ENCODE measurements at places on chromosomes 4 and X.

GRCh38 chrX:38271154-38271716 is 50.6 kb upstream of the SRPX start:
- DNase-seq: no peak

GRCh38 chr4:91826186-91826585 is 477.6 kb upstream of the GRID2 start:
- no peak for DNase-seq

GRCh38 chr4:13766761-13767540 is 139.4 kb upstream of the BOD1L1 start:
- DNase-seq: no peak

DNA sequence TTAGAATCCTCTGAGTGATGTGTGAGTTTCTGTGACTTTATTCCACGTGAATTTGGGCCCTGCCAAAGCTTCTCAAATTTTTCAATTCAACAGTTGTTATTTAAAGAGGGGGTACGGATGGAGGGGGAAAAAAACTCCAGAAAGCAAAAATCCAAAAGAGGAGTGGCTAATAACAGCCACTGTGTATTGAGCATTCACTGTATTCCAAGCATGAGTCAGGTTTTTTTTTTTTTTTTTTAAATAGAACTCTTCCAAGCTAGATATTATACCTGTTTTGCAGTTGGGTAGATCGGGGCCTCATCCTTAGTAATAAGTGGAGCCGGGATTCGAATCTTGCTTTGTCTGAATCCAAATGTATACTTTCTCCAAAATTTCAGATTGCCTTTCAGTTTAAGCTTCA is 6.4 kb upstream of the RHOH start:
- no peak for DNase-seq

DNA sequence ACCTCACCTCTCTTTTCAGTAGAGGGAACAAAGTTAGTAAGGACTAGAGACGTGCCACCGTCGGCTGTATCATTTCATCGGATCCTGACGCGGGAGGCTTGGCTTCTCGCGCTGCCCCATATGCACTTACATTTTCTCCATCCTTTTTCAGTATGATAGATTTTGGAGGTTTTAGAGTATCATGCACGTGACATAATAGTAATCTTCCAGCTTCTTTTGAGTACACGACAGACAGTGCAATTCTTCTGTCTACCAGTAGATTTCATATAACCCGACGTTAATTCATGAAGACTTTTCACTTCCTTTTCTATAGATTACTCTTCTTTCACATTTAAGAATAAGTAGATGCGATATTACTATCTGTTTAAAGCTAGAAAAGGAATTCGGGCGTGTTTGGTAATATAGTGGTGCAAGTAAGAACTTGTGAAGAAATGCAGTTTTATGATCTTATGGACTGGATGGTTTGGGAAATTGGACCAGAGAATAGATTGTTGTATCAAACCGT is 1.0 kb downstream of the CDS1 start:
- no peak for DNase-seq

- DNase-seq: no peak
Observed at GRCh38 chrX:134683351-134684005, 25.2 kb upstream of the PLAC1 start.

DNA sequence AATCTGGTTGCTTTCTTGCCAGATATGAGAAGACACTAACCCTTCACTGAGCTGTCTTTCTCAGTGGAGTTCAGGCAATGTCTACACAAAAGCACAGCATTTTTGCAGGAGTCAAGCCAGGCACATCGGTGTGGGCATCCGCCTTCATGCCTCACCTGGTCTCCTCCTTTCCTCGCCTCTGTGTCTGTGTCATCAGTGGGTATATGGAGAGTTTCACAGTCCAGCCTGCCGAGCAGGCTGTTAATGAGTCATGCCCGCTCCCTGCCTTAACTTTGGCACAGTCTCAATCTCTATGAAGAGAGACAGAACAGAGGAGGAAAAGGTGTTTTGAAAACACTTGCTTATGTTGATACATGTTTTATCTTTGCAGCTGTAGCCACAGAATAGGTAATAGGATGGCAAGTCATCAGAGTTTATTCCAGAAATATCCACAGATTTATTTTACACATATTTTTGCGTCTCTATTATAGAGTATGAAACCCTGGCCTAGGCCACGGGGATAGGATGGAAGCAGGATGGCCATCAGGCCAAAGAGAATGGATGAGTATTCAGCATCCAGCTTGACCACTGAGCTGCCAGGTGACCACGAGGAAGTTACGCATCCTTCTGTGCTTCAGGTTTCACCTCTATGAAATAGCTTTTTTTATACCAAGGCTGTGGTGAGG is 32.8 kb upstream of the MAML3 start:
- DNase-seq: no peak

- no peak for DNase-seq
Observed at GRCh38 chr4:16083241-16084191, at the start of gene PROM1. Gene PROM1 (minus strand): TSS chr4:16084023. CDS start chr4:16075906, 8,117 bp downstream.

- DNase-seq: no peak
Observed at GRCh38 chr4:155072417-155072816, 136.0 kb upstream of the NPY2R start.

GRCh38 chrX:22730542-22730941 is 269.2 kb upstream of the DDX53 start:
- DNase-seq: no peak

DNA sequence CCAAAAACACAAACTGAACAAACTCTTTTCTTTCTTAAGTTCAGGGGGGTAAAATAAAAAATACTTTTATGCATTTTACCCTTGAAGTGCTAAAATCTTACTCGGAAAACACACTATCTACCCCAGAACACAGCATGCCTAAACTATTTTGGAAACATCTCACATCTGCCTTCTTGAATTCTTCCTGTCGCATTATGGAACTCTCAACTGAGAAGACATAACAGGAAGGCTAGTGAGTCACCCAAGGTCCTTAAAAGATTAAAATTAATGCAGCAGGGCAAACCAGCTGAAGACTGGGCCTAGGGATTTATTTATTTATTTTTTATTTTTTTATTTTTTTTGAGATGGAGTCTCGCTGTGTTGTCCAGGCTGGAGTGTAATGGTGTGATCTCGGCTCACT is 208.2 kb downstream of the APBB2 start:
- DNase-seq: no peak

DNA sequence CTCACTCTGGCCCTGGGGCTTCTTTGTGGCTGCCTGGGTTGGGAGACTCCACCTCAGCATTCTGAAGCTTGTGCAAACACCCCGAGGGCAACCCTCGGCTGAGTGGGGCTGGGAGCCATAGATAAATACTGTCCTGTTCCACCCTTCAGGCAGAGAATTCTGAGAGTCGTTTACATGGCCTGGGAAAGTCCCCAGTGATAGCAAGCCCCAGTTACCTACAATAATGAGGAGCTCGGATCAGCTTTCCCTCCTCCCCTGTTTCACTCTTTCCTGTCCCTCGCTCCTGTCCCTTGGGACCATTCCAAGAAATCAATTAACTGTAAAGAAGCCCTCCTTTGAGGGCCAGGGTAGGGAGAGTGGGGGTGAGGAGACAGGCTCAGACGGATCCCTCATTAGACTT is 31.6 kb upstream of the DDX3X start:
- DNase-seq: no peak

- no peak for DNase-seq
Observed at GRCh38 chr4:161457906-161458305, 705.9 kb downstream of the FSTL5 start.

DNA sequence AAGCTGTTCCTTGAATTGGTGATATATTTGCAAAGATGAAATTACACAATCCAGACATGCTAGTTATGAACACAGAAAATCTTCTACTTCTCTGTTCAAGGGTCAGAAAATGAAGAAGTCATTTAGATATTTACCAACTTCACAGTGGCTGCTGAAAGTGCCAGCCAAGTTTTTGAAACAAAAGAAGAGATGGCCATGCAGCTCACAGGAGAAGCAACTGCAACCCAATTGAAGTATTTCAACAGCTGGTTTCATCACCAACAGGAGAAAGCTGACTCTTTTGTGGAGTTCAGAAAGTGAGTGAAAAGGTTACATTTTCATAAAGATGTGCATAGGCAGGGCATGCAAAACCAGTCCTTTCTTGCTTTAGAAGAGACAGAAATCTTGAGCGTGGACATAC is 70.1 kb upstream of the LSM6 start:
- no peak for DNase-seq

- DNase-seq: no peak
Observed at GRCh38 chrX:132848296-132848970, 110.0 kb downstream of the HS6ST2 start.

DNA sequence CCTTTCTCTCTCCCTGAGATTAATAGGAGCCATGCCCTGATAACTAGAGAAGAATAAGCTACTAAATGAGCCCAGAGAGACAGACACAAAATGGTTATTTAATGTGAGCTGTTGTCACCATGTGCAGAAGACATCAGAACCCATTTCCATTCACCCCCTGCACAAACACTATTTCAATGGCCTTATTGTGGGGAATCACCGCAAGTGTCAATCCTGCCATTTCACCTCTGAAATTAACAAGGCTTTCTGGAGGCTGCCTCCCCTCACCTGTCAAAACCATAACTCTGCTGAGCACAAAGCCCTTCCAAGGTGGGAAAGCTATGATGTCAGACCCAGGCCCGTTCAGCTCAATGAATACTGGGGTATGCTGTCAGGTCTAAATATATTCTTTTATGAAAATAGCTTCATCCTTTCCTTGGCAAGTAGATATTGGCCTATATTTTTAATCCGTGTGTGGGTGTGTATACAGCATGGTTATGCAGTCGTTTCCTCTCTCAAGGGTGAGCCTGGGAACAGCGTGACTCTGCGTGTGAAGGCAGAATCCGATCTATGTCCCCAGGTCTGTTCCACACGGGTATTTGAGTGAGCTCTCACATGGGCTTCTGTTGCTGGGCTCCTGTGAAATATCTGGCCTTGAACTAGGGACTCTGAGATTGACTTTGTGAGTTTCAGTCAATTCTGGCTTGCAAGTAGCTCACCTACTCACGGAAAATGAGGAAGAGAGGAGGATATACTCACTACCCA is 266.3 kb downstream of the FBXW7 start:
- no peak for DNase-seq

DNA sequence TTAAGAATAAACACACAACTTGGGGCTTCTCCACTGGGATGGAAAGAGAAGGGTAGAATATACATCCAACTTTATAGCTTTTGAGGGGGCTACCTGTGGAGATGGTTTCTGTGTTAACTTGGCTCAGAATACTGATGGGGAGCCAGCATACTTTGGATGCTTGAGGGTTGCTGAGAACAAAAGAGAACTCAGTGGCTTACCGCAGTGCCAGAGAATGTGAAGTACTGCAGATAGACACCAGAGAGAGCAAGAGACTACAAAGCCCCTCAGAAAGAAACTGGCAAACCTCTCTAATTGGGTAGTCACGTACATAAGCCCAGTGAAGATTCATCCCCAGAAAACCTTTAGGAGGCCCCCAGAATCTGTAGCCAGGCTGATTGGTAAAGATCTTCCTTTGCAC is 214.4 kb downstream of the DCHS2 start:
- no peak for DNase-seq

GRCh38 chrX:102515975-102516941 is at the start of gene TMSB15A:
Gene TMSB15A (minus strand): TSS chrX:102516739.
- peak; percentile 19 for DNase-seq

- DNase-seq: no peak
Observed at GRCh38 chr4:4329496-4329895, 39.4 kb downstream of the ZBTB49 start.

GRCh38 chr4:152949930-152950329 is 13.8 kb downstream of the FHDC1 start:
- DNase-seq: no peak

DNA sequence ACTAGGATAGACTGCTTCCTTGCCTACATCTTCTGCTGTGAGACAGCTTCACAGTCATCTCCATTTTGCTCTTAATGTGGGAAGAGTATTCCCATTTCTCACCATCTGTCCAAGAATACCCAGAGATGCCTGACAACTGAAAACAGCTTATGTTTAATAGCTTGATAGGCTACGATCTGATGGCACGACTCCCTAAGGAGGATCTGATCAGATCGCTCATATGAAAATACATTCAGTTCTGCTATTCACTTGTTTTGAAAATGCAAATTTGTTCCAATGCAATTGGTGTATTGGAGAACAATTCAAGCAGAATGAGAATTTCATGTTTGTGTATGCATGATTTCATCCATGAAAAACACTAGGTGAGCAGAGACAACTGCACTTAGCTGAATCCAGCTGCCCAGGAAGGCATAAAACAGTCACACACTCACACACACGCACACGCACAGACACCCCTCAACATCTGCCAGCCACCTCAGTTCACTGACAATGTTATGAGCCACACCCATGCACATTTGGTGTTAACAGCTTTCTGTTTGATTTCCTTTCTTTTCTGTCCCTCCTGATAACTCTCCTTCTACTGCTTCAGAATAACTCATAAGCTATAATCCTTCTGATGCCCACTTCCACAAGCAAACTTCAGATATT is 29.6 kb downstream of the TRIML1 start:
- DNase-seq: no peak

DNA sequence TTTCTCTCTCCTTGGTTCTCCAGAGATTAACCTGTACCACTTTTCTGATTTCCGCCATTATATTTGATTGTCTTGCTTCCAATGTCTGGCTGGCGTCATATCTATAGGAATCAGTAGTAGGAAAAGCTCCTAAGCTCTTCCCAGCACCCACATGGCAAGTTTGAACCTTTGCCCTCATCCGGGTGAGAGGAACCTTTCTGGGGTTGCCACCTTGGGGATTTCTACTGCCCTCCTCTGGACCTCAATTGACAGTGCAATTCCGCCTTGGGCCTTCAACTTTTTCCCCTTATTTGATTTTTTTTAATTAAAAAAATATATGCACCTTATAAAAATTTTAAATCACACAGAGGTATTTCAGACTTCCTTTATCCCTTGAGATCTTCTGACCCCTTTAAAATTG is 2.0 kb upstream of the CXorf66 start:
- no peak for DNase-seq

GRCh38 chr4:14916554-14917297 is 85.6 kb upstream of the CPEB2 start:
- DNase-seq: no peak

DNA sequence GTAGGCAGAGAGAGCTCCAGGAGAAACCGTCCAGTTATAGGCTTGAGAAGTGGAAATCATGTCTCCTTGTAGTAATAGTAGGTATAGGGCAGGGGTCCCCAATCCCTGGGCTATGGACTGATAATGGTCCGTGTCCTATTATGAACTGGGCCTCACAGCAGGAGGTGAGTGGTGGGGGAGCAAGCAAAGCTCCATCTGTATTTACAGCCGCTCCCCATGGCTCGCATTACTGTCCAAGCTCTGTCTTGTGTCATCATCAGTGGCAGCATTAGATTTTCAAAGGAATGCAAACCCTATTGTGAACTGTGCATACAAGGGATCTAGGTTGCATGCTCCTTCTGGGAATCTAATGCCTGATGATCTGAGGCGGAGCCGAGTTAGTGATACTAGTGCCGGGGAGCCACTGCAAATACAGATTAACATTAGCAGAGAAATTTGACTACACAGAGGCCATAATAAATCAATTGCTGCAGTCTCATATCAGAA is 67.6 kb downstream of the MRPL1 start:
- DNase-seq: no peak

DNA sequence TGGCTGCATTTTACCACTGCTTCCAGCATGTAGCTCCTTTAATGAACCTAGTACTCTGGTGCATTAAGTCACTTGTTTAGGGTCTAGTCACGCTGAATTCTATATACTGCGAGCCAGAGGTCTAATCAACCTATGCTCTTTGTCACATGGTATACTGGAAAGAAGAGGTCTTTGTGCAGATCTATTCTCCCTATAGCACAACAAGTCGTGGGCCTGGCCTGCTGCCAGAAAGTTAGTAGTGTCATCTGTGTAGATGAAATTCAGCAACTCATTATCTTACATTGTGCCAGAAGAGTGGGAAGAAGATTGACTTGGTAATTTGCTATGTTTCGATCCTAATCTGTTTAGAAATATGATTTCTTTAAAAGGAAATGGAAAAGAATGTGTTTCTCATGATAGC is 80.8 kb downstream of the AWAT2 start:
- no peak for DNase-seq

GRCh38 chrX:23578079-23578478 is 89.2 kb upstream of the PRDX4 start:
- no peak for DNase-seq
